ENCODE measurements at places on chromosomes 7 and 10.

DNA sequence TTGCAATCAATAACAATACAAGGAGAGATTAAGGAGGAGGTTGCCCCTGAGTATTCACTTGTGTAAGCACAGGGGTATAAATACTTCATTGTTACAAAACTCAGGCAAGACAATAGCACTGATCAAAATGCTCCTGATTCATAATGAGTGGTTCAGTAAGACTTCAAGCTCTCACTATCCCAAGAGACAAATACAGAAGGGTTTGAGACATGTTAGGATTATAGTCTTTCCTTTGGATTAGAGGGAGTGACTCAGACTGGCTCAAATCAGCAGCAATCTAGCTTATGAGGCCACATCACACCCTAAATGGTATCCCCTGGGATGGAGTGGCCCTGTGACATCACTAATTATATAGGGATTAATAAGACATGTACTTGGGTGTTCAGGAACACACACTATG, 167.2 kb upstream of the HGF start:
- no peak for DNase-seq

GRCh38 chr10:24575481-24576002, 148.1 kb downstream of the ARHGAP21 start:
- DNase-seq, result no peak

DNA sequence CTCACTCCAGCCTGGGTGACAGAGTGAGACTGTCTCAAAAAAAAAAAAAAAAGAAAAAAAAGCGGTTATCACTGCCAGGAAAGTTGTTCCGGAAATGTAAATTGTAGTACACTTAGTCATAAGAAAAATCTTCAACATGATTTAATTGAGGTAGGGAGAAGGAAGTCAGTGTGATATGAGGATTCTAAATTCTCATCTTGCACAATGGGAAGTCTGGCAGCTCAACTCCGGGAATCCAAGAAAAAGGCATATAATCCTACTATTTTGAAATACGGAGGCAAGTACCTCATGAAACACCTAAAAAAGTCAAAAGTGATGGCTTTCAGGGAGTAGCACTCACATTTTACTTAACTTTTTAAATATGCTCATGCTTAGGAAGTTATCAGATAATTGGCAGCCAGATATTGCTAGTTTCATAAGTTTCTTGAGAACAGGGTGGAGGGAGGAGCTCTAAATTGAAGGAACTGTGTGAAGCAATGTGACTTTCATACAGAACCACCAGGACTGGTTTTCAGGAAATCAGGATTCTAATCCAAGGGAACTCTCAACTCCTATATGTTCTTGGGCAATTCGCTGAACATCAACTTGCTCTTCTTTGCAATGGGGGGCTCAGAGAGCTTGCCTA, 2.7 kb upstream of the C7orf25 start:
- no peak for DNase-seq

GRCh38 chr7:100967292-100967863, 2.0 kb upstream of the MUC12 start:
- DNase-seq, result no peak

GRCh38 chr10:117248750-117249465, 8.0 kb downstream of the SLC18A2 start:
- no peak for DNase-seq

DNA sequence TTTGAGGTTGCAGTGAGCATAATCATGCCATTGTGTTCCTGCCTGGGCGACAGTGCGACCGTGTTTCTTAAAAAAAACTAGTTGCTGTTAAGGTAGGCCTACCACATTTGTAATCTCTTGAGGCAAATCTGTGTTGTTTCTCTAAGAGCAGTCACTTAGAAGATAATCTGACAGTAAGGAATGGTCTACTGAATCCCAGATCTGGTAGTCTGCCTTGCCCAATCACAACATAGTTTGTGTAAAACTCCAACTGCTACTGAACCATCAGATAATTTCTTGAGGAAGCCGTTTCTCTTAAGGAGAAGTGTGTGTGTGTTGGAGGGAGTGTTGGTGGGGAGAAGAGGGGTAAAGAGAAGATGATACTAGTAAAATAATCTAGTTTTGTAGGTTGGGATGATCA, 5.0 kb downstream of the NRF1 start:
- no peak for DNase-seq

DNA sequence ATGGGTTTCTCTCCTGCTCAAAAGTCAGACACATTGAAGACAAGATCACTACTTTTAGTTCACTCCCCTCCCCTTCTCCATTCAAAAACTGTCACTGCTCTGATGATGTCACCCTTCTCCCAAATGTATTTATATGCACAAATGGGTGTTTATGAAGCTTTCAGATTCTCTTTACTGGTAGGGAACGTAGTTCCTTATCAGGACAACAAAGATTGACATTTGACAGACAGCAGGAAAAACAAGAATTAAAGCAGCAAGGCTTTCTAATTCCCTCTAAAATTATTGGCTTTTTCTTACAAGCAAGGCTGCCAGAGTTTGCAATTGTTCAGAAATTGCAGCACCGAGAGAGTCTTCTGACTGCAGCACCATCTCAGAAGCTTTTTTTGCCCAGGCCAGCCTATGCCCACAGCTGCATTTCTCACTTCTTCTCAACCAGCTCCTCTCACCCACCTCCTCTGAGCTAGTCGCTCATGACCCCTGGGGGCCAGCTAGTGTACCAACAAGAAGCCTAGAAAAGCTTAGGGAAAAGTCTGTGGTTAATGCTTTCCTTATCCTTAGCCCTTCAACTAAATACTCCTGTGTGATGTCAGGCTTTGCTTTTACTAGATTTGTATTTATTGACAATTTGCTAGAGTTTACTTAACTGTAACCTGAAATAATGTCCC, 265.1 kb downstream of the HTR7 start:
- peak; percentile 28 for DNase-seq

DNA sequence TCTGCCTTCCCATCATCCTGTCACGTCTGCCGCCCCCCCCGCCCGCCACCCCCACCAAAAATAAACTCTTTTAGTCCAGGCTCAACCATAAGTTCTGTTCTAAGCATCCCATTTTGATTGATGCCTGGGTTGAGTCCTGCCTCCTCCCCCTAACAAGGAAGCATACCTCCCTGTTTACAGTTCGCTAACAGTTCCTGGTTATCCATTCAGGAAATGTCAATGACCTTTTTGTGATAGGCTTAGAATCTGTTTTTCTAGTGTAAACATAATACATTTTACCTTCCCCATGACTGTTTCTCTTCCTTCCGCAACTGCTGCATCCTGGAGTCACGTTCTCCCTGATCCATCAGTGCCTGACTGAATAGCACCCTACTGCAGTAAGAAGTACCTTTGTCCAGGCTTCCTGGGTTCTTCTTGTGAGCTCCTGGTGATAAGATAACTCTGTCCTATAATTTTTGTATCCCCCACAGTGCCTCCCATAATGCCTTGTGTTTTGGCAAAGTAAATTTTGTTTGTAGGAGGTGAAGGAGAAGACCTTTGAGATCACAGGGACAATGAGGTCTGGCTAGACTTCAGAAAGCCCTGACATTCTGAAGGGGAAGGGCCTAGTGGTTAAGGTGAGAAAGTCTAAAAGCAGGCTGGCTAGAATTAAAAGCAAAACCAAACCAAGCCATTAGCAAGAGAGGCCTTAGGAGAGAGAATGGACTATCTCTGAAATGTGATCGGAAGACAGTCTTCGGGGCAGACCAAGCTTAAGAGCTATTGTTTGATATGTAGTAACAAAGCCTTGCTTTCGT, 7.3 kb downstream of the AGFG2 start:
- DNase-seq, result no peak

- no peak for DNase-seq
Observed at GRCh38 chr7:126450269-126450671, 802.5 kb downstream of the GRM8 start.

DNA sequence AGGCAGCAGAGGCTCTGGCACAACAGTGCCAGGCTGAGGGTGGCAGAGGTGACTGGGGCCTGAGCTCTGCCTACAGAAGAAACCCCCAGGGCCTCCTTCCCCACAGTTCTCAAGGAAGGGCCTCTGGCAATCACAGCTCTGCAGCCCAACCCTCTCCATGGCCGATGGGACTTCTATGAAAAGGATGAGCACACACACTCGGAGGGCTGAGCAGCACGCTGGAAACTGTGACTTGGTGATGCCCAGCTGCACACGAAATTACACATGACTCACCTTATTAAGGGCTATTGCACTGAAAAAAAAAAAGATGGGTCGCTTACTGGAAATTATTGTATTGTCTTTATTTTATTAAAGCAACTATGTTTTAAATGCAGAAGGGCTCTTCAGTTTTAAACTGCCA, 42.9 kb upstream of the LRRC18 start:
- no peak for DNase-seq

DNA sequence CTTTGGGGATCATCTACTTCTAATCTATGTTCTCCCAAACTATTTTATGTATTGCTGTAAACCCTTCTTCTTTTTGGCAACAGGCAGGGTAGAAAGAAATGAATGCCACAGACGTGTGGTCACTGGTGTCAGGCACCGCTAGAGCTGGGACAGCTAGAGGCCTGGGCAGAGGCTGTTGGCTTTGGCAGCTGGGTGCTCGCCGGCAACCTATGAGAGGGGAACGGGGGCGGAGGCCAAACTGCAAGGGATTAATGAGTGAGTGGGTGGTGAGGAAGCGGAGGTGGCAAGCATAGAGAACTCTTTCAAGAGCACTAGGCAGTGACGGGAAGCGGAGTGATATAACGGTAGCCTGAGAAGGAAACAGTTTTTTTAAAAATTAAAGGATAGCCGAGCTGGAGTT, 78.5 kb downstream of the CREB5 start:
- no peak for DNase-seq

DNA sequence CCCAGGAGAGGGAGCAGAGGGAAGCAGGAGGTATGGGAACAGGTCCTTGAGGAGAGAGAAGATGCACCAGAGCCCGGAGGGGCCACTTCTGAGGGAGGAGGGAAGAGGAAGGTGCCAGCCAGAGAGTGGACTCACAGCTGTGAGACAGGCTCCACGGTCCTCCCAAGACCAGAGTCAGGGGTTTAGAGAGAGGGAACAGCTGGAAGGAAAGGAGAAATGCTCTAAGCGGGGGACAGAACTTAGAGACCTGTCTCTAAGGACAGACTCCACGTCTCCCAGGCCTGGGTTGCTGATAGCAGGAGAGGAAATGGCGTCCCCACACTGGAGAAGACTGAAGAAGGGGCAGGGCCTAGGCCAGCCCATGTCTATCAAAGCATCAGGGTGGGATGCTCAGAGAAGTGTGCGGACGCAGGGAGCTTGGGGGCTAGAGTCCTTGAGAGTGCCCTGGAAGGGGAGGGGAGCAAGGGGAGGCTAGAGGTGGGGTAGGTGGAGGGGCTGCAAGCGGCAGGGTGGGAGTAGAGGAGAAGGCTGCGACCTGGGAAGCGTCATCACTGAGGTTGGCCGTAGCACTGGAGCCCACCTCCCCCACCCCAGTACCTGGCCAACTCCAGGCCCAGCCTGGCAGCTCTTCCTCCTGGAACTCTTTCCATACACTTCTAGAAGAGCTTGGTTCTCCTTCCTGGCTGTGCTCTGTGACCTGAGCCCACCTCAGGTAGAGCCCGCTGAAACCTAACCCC, 25.6 kb upstream of the GRID1 start:
- no peak for DNase-seq

DNA sequence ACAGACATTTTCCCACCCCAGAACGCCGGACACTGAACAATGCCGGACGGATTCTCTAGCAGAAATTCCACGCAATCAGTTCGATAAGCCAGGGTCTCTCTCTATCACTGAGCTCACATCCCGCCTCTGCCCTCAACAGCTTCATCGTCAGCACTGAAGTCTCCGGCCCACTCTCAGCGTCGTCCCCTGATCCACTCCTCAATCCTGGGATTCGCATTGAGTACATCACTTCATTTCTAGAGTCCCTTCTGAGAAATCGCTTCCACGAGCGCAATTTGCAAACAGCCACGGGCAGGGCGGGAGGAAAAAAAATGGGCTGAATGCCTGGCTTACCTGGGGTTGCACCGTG, 365 bp downstream of the YME1L1 start:
- no peak for DNase-seq

GRCh38 chr7:65731562-65732035, 141.3 kb upstream of the VKORC1L1 start:
- no peak for DNase-seq

DNA sequence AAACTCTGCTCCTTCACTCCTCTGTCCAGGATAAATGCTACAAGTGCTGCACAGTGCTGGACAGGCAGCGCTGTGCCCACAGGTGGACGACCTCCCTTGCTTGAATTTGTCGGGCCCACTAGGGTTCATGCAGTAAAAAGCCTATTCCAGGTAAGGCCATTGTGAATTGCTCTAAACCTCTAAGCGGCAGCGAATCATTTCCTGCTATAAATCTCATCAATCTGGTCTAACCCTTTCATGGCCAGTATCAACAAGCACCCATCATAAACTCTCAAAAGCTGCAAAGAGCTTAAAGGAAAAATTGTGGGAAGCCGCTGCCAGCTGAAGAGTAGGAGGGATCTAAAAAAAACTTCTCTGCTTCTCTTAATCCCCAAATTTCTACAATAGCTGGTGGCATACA, 134.2 kb downstream of the SLC25A13 start:
- no peak for DNase-seq

DNA sequence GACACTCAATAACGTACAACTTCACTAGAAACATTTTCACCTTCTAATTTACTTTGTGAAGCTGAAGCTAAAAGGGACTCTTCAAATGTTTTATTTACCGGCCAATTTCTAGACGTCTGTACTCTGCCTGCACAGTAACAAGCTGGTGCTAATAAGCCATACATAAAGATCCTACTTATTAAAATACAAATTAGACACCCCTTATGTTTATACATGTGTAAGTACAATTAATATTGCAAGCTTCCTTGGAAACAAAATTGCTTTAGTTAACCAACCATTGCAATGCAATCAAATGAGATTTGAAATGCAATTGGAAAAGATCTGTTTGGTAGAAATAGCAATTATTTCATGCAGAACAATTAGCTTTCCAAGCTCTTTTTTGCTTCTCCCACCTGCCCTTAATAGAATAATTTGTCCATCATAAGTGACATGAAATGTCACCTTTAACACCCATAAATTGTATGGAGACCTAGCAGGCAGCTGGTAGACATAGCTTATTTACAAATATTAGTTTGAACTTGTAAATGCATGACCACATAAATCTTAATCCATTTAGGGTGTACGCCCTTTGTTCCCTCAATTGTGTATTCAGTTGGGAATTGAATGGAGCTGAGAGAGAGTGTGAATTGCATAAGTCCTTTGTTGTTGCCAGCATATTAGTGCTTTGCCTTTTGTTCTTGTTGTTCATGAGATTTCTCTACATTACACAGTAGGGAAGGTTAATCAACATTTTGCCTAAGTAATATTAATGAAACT, 277.1 kb downstream of the CACNA2D1 start:
- no peak for DNase-seq

- no peak for DNase-seq
Observed at GRCh38 chr7:91517201-91517785, 253.1 kb downstream of the FZD1 start.

- no peak for DNase-seq
Observed at GRCh38 chr10:115879372-115880089, 393.5 kb downstream of the GFRA1 start.

- DNase-seq, result no peak
Observed at GRCh38 chr10:117539361-117539773, 3.2 kb upstream of the EMX2 start.

DNA sequence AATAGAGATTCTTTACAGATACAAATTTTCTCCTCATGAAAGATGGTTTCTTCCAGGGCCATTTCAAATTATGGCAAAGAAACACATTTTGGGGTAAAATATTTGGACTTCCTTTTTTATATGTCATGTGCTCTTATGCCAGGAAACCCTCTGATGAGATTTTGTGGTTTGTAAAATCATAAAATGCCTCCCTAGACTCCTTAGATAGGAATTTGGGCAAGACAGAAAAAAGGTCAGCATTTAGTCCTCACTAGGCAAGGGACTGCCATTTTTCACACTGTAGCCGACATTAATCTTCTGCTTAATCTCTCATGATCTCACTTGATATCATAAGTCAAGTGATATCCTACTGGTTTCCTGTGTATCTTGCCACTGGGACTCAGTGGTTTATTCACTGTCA, 286.4 kb downstream of the ARHGAP12 start:
- no peak for DNase-seq

Data from Panc1 (cell line).